ENCODE measurements at places on chromosomes 13 and 19.

- DNase-seq, result no peak
Measured at GRCh38 chr13:105918842-105919741, 616.4 kb downstream of the EFNB2 start.

DNA sequence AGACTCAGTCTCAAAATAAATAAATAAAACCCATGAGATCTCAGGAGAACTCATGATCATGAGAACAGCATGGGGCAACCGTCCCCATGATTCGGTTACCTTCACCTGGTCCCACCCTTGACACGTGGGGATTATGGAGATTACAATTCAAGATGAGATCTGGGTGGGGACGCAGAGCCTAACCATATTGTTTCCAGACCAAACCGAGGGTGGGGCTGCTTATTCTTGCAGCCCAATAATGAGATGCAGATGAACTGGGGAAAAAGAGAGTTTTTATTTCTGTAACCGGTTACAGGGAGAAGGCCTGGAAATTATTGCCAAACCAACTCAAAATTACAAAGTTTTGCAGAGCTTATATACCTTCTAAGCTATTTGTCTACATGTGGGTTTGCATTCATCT lies 12.8 kb downstream of the TRAPPC2B start:
- DNase-seq, result no peak

DNA sequence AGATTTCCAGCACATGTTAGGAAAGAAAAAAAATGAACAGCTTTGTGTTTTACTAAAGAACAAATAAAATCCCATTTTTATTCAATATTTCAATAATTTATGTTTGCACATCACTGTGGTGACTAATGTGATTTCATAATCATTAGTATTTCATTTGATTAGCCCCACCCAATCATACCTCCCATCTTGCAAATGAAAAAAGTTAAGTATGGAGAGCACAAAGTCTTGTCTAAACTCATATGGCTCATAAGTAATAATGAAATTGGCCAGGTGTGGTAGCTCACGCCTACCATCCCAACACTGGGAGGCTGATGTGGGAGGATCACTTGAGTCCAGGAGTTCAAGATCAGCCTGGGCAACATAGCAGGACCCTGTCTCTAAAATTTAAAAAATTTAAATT lies 3.8 kb downstream of the ZNF490 start:
- no peak for DNase-seq

DNA sequence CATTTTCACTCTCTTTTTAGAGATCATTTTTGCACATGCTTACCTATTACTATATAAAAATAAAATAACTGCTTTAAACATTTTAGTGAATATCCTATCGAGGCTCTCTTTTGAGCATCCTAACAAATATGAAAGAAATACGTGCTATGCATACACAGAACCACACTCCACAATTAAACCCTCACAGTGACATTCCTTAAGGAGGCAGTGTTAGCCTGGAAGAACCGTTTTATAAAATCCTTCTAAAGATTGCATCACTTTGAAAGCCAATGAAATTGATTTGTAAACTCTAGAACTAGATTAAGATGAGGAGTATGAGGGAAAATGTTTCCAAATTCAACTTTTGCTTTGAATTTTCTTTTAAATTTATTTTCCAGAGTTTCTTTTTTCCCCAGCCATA lies 11.1 kb upstream of the ENOX1 start:
- DNase-seq, result no peak

GRCh38 chr13:112113851-112114250 lies 46.9 kb downstream of the SOX1 start:
- DNase-seq, result no peak

- DNase-seq, result no peak
Measured at GRCh38 chr13:46079770-46080169, 25.1 kb downstream of the CPB2 start.

- DNase-seq, result no peak
Measured at GRCh38 chr13:111437856-111438547, 117.6 kb downstream of the TEX29 start.

DNA sequence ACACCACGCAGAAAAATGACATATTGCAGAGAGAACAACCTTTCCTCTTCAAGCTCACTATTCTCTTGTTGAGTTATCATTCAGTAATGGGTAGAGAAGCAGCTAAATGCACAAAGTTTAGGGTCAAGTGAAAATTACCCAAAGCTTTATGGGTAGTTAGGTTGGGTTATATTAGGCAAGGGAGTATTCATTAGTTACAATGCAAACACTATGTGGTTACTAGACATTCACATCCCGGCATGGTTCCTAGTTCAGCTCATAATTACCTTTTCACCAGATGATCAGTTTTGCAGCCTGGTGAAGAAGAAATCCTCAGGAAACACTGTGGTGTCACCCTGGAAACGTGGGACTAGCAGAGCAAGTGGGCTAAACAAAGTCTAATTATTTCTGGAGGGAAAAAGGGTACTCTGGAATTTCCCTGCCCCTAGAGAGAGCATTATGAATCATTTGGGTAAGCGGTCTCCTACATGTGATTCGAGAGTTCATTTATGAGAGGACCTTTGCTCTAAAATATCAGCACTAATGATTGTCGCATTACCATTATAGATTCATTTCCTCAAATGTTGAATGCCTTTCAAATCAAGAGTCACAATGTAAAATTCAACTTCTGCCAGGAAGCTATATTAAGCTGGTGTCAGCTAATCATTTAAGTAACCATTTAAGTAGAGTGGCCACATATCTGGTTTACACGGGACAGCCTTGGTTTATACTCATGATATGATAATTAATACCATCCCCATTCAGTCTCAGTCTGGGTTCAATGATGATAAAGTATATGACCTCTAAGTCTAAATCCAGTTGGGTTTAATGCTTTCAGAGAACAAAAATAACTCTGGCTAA lies 1208.0 kb downstream of the DIAPH3 start:
- no peak for DNase-seq

DNA sequence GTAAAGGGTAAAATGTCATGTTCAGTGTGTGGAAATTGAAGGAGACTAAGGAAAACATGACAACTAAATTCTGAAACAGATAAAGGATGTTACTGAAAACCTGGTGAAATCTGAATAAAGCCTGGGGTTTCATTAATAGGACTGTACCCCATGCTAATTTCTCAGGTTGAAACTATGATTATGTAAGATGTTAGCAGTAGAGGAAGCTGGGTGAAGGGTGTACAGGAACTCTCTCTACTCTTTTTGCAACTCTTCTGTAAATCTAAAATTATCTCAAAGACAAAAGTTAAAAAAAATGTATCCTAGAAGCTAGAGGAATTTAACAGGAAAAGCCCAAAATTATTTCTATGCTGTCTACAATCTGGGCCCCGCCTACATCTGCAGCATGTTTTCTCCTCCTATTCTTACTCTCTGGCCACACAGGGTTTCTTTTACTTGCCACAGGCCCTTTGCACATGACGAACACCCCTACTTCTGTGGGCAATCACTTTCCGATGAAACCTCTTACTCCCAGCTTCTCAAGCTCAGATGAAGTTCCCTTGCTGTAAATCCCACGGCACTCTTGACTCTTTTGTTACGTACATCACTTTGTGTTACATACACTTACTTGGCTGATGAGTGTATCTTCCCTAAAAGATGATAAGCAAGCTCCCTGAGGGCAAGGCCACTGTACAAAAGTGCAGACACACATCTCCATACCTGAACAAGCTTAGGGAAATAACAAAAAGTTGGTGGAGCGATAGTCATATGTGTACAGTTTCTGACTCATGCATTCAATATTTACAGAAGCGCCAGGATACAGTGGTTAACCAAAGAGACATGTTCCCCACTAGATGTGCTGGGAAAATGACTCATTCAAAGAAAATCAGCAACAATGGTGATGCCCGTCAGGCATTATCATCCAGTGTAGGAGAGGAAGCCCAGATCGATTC lies 32.6 kb downstream of the RUBCNL start:
- DNase-seq, result peak; percentile 12

GRCh38 chr13:26962671-26963070 lies 202.1 kb upstream of the GPR12 start:
- DNase-seq, result no peak

GRCh38 chr19:917323-918151 lies at the start of gene KISS1R:
TSS of gene KISS1R (plus strand) at chr19:917333. CDS start at chr19:917503, 170 bp downstream.
- DNase-seq, result peak; percentile 52

- no peak for DNase-seq
Measured at GRCh38 chr13:25447396-25447795, 75.6 kb downstream of the ATP8A2 start.

- no peak for DNase-seq
Measured at GRCh38 chr13:110538632-110539031, 22.9 kb downstream of the RAB20 start.

GRCh38 chr13:43376596-43376995 lies 353.2 kb downstream of the DNAJC15 start:
- DNase-seq, result no peak

- no peak for DNase-seq
Measured at GRCh38 chr19:7694499-7694898, 7.4 kb downstream of the FCER2 start.

DNA sequence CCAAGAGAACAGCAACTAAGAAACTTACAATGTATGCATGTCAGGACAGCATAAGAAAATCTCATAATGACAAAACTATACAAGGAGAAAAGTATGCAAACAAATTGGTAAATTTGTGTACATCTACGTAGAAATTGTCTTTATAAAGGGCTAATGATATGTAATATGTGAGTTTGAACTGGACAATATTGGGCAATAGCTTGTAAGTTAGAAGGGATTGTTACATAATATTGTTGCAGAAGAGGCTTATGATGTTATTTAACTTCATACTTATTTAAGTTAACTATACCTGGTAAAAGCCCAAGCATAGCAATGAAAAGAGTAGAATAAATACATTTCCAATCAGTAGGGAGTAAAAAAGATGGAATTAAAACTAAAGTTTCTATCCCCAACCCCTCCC lies 134.0 kb downstream of the MAB21L1 start:
- no peak for DNase-seq

GRCh38 chr13:29255567-29255966 lies 339.9 kb downstream of the SLC7A1 start:
- no peak for DNase-seq

GRCh38 chr13:72437458-72437857 lies 290.0 kb downstream of the MZT1 start:
- DNase-seq, result no peak

DNA sequence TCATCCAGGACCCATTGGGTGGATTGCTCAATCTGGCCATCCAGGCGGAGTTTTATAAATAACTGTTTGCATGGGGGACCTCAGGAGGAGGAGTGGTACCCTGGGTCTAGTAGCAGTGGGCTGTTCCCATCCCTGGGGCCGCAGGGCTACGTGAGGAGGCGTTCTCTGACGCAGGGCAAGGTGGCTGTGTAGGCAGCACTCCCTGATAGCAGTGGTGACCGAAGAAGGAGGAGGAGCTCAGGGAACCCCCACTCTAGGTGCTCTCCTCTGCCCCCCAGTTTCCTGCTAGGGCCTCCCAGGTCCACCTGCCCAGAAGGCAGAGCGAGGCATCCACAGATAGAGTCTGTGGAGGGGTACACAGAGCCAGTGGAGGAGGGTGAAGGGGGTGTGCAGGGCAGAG lies 64.1 kb downstream of the CCNE1 start:
- no peak for DNase-seq

DNA sequence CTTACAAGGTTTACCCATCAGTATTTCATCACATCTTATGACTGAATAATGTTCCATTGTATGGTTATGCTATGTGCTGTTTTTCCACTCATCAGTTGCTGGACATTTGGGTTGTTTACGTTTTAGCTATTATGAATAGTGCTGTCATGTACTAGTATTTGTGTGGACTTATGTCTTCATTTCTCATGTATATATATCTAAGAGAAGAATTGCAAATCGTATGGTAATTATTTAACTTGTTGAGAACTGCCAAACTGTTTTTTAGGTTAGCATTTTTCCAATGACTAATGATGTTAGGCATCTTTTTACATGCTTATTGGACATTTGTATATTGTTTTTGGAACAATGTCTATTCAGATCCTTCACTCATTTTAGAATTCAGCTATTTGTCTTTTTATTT lies 368.3 kb downstream of the LMO7 start:
- DNase-seq, result no peak
